ENCODE measurements at places on chromosomes 13 and 19.

GRCh38 chr19:16116067-16116466 lies 4.4 kb downstream of the RAB8A start:
- DNase-seq: no peak

- DNase-seq: no peak
These were observed 817.2 kb downstream of the SLITRK1 start for GRCh38 chr13:83065108-83065507.

- DNase-seq: no peak
These were observed 502.4 kb downstream of the MYO16 start for GRCh38 chr13:109131698-109132257.

GRCh38 chr19:6056801-6057650 lies 53.3 kb downstream of the RFX2 start:
- no peak for DNase-seq

DNA sequence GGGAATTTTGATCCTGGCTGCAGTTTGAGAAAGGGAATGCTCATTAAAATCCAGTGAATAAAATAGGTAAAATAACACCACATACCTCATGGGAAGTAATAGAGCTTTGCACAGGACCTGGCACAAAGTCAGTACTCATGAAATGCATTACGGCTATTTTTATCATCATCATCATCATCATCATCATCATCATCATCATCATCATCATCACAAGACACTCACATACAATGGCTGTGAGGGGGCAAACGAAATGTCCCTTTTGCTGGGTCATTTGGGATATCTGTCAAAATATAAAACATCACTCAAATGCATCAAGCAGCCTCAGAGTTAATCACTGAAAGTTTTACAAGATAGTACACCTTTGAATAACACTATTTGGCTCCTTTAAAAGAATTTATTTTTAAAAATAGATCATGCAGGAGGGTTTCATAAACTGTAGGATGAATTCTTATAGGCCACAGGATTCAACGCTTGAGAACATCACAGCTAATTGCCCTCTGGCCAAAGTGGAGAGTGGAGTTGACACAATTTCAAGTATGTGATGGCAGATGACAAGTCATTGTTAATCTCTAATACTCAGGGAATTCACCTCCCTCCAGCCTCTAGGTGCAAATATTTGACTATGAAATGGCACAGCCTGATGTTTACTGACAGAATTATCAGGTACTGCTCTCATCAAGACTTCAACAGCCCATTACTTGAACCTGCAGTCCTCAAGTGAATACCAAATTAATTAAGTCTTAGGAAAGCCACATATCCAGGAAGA lies 14.2 kb upstream of the ZNF599 start:
- no peak for DNase-seq

- no peak for DNase-seq
These were observed 37.8 kb downstream of the EPS15L1 start for GRCh38 chr19:16433986-16434385.

- DNase-seq: no peak
These were observed 8.7 kb upstream of the INSL3 start for GRCh38 chr19:17829855-17830566.

GRCh38 chr13:25525884-25526283 lies 154.1 kb downstream of the ATP8A2 start:
- no peak for DNase-seq

DNA sequence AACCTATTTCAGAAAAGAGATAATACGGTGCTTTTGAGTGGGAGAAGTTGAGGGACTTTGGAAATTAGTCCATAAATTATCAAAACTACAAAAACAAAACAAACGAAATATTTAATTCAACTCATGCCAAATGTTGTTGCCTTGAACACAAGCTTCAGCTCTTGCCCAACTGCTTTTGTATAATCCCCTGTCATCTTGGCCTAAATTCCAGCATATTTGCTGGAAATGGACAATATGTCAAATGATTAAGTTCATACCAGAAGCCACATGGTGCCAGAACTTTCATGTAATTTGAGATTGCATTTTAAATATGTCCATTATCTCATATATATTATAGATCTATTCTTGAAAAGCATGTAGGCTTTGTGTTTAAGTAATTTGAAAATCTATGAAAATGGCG lies 373.7 kb upstream of the SLITRK6 start:
- no peak for DNase-seq

DNA sequence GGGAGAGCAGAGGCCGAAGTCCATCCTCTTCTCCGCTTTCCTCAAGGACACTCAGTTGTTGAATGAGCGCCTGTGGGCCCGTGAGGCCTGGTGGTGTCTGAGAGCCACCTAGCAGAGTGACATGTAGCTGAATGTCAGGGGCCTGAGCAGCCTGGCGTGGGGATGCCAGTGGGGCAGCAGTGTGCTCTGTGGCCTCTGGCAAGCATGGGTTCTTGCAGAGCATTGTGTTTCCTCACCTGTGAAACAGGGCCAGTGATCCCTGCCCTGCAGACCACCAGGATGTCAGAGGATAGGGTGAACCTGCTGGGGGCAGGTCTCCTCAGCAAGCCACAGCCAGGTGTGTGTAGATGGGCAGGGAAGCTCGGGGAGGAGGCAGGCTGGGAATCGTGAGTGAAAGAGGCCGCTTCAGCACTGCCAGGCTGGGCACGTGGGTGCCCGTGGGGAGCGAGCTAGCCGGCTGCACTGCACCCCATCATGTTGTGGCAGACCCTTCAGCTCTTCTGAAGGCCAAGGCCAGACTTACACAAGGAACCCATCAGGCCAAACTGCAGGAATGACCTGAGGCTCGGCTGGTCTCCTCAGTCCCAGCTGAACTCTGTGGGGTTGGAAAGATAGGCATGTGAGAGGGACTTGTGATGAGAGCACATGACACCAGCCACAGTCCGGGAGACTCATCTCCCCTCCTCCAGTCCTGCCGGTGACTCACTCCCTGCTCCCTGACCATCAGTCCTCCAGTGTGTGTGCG lies 5.0 kb downstream of the PPP1R37 start:
- no peak for DNase-seq

DNA sequence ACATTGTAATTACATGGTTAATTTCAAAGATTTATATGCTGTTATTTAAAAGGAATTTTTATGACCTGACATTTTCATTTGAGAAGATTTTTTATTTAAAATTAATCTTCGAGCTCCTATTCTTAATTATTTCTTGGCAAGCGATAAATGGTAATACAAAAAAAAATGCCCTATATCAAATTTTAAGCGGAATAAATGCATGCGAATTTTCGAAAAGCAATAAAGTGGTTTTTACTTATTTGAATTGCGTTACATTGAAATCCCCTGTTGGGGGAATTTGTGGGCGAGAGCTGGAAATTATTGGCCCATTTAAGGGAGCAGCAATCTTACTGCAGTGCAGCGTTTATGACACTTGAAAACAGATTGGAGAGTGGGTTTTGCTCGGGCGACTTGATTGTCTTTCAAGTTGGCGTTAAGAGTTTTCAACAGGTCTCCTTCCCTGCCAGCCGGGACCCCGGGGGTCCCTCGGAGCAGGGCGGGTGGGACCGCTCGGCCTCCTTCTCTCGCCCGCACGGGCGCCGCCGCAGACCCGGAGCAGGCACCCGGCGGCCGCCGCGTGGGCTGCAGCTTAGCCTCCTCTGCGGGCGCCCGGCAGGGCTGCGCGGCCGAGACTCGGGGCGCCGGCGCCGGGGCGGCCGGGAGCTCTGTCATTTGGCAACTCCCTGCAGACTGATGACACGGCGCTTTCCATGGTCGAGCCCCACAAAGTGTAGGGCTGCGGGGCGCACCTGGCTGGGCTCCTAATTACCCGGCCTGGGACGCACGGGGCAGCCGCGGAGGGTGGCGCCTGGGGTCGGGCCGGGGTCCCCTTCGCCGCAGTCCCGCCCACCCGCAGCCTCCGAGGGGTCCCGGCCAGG lies 255.1 kb upstream of the SOX21 start:
- DNase-seq: peak; percentile 32

DNA sequence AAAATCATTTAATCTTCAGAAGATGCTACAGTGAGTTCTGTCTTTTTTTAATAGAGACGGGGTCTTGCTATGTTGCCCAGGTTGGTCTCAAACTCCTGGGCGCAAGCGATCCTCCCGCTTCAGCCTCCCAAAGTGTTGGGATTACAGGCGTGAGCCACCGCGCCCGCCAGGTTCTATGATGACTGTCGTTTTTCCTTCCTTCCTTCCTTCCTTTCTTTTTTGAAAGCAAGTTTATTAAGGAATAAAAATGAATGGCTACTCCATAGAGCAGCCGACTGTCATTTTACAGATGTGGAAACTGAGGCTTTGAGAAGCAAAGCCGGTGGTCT lies 511 bp upstream of the GAMT start:
- DNase-seq: no peak

DNA sequence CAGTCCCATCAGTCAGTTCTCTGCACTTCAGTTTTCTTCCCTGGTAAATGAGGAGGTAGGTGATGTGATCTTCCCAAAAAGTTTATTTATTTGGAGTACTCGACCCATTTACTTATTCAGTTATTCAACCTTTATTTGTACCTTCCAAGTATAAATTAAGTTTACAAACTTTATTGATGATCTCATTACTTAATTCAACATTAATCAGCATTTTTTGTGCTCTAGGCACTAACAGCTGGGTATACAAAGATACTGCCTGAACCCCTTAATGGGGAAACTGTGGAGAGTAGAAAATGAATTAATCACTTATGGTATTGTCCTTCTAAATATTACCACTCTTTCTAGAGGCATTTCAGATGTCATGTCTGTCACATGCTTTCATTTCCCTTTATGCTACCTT lies 293.3 kb downstream of the DLEU7 start:
- DNase-seq: no peak

DNA sequence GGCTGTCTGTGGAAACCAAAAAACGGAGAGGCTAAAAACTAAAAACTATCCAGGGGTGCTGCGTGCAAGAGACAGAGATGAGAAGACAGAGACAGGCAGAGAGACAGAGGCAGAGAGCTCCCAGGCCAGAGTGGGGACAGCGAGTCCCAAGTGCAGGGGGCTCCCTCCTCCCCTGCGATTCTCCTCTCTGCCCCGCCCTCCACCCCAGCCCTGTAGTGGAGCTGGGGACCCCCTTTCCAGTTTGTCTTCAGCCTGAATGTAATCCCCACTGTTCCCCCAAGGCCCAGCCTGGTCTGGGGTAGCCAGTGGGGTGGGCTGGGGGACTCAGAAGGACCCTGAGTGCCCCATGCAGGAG lies 2.0 kb downstream of the NFIC start:
- DNase-seq: no peak

DNA sequence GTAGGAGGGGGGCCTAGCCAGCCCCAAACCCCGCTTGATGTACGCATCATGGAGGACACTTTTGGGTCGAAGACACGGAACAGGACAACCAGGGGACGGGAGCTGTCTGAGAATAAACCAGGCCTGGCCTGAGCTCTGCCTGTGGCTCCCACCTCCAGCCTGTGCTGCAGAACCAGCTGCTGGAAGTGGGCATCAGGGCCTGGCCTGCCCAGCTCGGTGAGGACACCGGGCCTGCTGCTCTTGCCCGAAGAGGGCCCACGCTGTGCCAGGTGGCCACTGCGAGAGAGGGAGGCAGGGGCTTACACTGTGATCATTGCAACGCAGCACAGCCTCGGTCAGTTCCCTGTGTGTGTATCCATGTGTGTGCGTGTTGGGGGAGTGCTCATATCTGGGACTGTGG lies 34.6 kb downstream of the CEBPG start:
- no peak for DNase-seq

DNA sequence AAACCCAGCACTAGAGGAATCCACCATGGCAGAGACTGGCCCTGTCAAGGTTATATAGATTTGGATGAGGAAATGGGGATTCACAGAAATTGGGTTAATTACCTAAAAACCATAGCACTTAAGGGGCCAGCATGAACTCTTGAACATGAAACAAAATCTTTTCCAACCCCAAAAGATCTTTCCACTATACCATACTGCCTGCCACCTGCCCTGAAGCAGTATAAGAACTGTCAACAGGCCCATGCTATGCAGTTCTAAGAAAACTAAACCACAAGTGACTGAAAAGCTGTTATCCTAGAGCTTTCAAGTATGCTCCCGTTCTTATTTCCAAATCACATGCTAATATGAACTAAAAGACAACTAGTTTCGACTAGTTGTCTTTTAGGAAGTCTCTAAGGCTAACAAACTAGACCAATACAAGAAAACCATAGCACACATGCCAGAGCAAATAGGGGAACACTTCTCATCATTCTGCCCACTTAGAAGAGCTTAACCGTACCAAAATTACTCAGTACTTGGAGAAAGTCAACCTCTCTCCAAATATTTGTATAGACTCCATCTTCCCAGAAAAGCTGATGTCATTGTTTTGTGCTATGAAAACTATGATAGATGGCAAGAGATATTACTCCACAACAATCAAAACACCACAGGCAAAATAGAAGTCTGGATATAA lies 27.5 kb downstream of the HSPH1 start:
- no peak for DNase-seq

GRCh38 chr13:30301827-30302226 lies 5.5 kb downstream of the KATNAL1 start:
- DNase-seq: no peak

DNA sequence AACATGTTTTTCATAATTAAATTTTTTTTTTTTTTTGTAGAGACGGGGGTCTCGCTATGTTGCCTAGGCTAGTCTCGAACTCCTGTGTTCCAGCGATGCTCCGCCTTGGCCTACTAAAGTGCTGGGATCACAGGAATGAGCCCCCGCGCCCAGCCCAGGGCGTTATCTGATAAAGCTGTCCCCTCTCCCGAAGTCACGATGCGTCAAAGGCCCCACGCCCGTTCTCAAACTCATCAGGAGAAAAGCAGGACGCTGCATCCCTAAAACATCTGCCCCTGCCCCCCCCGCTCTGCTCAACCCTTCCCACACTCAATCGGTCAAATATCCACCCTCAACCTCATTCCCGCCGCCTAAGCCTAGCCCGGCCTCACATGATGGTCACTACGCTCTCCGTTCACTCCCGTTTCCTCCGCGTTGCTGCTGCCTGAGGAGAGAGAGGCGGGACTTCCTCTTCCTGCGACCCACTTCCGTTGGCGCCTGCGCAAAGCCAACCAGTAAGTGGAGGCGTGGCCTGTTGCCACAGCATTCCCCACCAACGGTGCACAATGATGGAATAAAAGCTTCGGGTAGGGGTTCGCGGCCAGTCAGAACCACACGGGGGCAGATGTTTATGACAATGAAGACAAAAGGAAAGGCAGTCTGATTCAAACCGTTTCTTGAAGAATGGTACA lies at the start of gene SNRPD2:
Gene SNRPD2, minus strand, starts transcription at position 438 of the 671 bp plus-strand sequence. Its CDS starts 65 bp downstream, at position 373.
- peak; percentile 93 for DNase-seq

DNA sequence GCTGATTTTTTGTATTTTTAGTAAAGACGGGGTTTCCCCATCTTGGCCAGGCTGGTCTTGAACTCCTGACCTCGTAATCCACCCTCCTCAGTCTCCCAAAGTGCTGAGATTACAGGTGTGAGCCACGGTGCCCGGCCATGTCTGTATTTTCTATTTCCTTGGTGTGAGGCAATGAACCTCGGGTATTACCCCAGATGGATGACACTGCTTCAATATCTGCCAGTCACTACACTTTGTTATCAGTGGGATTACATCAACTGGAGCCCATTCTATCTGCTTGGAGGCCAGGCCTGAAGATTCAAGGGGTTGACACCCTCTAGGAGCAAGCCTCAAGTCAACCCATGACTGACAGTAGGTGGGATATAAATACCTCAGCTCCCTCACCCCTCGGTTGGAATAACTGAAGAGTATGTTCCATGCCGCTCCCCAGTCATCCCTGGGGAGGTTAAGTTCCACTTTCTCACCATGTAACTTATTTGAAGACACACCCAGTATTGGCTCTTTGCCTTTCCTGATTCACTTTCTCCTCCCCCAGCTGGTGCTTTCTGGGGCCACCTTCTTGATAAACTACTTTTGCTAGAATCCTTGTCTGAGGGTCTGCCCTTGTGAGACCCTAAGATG lies 992 bp upstream of the ADGRE1 start:
- DNase-seq: peak; percentile 18

GRCh38 chr19:5342573-5343201 lies 2.1 kb upstream of the PTPRS start:
- DNase-seq: no peak
